Cerebellar cortex (tissue), 1 donor: ENCODE measurements at places on chromosomes 3 and 15.

DNA sequence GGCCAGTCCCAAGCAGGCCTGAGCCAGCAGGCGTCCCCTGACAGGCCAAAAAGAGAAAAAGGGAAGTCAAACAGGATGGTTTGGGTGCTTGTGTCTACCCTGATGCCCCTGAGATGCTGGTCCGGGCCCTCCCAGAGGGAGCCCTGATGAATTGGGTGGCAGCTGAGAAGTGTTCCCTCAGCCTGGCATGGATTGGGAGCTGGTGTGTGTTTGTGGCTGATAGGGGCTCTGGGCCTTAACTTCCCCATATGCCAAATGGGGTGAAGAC, 1.4 kb downstream of the FBLN2 start:
- DNase-seq: no peak

GRCh38 chr3:193816656-193817311, 223.8 kb downstream of the OPA1 start:
- no peak for DNase-seq

DNA sequence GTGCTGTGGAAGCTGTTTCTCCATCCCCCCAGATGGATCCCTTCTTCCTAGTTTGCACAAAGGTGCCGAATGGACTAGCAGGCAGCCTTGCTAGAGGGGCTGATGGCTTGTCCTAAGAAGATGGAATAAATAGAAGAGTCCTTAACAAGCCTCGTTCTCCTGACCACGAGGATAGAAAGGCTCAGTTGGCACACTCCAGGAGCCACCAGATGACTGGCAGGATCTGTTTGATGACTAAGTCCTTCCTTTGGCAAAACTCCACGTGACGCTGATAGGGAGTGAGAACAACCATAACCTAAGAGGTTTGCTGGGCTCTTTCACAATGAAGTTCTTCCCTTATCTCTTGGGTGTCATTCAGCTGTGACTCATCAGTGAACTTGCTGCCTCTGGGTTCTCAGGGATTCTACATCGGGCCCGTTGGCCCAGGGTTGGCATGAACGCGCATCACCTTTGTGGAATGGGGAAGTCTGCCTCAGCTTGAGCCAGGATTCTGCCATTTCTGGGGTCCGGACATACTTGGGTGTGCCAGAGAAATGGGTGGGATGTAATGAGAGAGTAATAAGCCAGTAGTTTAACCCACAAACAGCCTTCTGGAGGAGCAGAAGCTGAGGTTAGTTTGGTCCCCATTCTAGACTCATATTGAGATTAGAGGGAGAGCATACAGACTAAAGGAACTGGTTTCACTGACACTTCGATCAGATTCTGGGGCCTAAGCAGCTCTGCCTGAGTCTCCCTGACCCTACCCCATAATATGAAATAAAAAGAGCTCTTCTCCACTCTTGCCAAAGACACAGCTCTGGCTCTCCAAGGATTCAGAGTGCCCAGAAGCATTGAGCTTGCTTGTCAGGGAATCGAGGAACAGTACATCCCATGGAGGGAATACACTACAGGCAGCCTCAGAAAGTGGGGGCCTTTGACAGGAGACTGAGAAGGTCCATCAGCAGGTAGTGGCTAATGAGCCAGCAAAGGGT, 2.0 kb upstream of the MELTF start:
- DNase-seq: peak; percentile 49

- DNase-seq: no peak
Observed at GRCh38 chr3:177229791-177230190, 32.5 kb upstream of the TBL1XR1 start.

- DNase-seq: no peak
Observed at GRCh38 chr3:134056464-134056891, 26.8 kb upstream of the SLCO2A1 start.

GRCh38 chr3:64145438-64145837, 79.8 kb downstream of the PRICKLE2 start:
- no peak for DNase-seq

GRCh38 chr3:86801921-86802320, 189.0 kb downstream of the VGLL3 start:
- no peak for DNase-seq

- DNase-seq: no peak
Observed at GRCh38 chr3:15470849-15471248, 43.5 kb downstream of the EAF1 start.

DNA sequence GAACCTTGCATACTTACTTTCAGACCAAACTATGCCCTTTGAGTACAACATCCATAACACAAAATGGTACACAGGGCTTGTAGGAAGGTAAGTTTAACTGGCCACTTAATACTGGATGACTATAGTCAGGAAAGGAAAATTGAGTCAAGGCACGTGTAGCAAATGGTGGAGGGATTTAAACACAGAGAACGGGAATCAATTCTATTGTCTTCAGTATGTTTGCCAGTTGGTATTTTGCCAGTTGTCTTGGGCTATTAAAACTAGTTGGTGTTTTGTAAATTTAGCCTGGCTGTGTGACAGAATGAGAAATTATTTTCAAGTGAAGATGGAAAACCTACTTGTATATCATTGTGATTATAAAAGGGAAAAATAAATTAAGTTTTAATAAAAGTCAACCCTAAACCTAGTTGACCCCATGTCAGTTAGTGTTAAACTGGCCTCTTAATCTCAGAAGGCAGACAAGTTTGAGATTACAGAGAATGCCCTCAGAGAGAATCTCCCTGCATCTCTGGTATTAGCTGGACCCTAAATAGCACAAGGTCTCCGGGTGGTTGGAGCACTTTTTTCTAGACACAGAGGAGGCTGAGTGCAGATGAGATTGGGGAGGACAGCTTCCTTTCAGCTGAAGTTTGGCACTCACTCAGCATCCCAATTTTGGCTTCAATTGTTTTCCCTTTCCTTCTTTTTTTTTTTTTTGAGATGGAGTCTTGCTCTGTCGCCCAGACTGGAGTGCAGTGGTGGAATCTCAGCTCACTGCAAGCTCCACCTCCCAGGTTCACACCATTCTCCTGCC, 91.2 kb downstream of the MB21D2 start:
- DNase-seq: no peak

DNA sequence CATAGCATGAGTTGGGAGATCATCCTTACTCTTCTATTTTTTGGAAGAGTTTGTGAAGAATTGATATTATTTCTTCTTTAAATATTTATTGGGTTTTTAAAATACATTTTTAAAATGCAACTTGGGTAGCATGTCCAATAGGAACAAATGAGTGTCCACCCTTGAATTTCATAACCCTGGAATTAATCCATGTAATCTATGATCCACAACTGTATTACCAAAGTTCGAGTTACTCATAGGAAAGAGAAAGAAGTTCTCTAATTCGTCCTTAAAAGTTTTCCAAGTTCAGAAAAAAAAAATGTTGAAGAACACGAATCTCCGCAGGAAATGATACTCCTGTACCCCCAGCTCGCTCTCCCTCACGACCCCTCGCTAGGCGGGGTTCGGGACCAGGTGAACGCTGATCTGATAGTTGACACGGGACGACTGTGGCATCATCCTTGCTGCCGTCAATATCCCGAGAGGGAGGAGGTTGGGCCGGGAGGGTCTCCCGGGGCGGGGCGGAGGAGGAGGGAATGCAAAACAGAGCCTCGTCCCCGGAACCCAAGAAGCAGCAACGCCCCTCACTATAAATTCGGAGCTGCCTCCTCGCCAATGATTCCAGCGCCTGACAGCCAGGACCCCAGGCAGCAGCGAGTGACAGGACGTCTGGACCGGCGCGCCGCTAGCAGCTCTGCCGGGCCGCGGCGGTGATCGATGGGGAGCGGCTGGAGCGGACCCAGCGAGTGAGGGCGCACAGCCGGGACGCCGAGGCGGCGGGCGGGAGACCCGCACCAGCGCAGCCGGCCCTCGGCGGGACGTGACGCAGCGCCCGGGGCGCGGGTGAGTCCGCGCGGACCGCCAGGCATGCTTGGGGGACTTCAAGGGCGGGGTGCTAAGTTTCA, at the start of gene AGTR1:
AGTR1 (plus strand) TSS at position 598 of the 884 bp plus-strand sequence. CDS start 43,133 bp downstream, outside the sequence.
- no peak for DNase-seq
